ENCODE measurements at places on chromosomes 12 and 14.

DNA sequence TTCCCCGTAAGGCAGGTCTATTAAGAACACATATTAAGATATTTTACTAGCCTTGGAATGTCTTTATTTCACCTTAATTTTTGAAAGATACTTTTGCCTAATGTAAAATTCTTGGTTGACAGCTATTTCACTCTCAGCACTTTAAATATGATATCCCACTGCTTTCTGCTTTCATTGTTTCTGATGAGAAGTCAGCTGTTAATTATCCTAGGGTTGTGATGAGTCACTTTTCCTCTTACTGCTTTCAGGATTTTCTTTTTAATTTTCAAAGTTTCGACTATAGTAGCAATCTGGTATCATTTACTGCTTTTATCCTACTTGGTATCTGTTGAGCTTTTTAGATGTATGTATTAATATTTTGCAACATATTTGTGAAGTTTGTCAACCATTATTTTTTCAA lies 578.9 kb upstream of the ATP2B1 start:
- no peak for DNase-seq

DNA sequence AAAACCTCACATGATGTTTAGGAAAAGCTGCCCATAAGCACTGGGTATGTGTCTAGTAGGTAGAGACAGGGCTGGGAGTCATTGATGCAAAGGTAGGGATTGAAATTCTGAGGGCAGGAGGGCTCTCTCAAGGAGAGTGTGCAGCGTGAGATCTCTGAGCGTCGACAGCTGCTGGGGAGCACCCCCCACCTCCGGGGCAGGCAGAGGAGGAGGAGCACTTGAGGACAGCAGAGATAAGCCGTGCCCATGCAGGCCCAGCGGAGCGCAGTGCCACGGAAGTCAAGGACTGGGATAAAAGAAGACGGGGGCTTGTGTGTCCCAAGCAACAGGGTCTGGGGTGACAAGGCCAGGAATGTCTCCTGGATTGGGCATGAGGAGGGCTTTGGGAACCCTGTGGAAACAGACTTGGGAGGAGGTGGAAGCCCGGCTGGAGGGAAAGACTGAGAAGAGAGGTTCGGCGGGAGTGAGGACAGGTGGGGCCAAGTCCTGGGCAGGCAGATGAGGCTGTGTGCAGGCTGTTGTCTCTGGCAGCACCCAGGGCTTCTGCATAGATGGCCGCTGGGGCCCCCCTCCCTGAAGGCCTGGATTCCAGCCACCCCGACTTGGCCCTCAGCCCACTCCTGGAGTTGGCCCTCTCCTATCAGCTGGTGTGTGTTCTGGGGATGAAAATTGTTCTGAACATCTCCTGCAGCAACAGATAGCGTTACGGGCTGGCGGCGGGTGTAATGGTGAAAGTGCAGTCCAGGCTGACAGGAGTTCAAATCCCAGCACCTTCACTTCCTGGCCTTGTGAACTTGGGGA lies 1.9 kb downstream of the CACNA2D4 start:
- peak; percentile 7 for DNase-seq

DNA sequence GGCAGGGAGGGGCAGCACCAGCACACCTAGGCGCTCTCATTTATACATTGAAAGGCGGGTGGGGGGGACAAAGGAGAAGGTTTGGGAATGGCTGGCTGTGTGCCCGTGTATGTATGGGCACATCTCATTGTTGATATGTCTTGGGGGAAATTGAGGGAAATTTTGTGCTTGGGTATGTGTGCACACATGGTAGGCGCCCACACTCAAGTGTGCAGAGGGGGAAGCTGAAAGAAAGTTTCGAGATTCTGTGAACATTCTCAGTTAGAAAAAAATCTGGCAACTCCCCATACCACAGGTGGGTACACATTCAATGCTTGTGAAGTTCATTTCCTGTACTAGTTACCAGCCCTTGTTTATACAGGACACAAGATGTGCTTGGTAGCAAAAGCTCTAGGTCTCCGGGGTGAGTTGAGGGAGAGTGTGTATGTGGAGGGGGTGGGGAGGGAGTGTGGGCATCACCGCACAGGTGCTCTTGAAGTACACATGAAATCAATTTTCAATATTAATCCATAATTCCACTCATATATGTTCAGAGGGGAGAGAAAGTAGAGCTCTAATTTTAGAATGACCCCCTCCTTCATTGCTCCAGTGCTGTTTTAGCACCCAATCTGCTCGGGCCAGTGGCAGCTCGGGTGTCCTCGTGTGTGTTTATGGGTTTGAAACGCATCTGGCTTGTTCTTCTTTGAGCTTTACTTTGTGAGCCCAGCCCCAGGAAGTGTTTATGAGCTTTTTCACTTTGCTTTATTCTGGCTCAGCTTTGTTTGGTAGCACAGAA lies 286.0 kb downstream of the ZFP36L1 start:
- no peak for DNase-seq

- DNase-seq, result no peak
These were observed 79.1 kb upstream of the EGLN3 start for GRCh38 chr14:34029921-34030334.

- no peak for DNase-seq
These were observed 155.1 kb downstream of the CALM1 start for GRCh38 chr14:90551733-90552464.

Measured in iPS-NIHi11 (cell line).